ENCODE measurements at places on chromosomes 6 and 20.

DNA sequence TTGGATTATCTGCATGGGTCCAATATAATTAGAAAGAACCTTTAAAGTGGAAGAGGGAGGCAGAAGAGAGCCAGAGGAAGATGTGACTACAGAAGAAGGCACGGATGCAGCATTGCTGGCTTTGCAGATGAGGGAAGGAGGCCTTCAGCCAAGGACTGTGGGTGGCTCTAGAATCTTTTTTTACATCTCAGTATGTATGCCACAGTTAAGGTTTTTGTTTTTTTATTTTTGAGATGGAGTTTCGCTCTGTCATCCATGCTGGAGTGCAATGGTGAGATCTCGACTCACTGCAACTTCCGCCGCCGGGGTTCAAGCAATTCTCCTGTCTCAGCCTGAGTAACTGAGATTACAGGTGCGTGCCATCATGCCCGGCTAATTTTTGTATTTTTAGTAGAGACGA lies 49.3 kb downstream of the MCM8 start:
- DNase-seq, result no peak

- no peak for DNase-seq
Observed at GRCh38 chr20:39849664-39850063, 839.4 kb downstream of the MAFB start.

DNA sequence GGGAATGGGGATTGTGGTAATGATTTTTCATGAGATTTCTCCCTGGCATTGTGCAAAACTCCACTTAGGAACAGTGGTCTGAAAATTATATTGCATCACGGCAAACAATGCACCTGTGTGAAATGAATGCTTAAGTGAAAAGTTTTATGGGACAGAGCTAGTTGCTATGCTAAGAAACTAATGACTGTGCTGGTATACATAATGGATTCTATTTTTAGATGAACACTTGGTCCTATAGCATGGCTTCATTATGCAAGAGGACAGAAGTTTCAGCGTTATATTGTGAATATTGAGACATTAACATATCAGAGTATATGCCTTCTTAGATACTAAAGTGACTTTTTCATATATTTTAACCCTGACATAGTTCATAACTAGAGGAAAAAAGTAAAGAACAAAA lies 30.5 kb downstream of the PLCB1 start:
- DNase-seq, result no peak

GRCh38 chr6:142155895-142156757 lies 9.1 kb downstream of the VTA1 start:
- DNase-seq, result no peak

GRCh38 chr6:147910281-147910680 lies 401.8 kb downstream of the SAMD5 start:
- no peak for DNase-seq

GRCh38 chr6:118724211-118724610 lies 72.8 kb upstream of the CEP85L start:
- DNase-seq, result no peak

- DNase-seq, result no peak
Observed at GRCh38 chr20:63533871-63534393, 3.2 kb downstream of the PTK6 start.

GRCh38 chr20:36548704-36549627 lies 7.6 kb downstream of the MYL9 start:
- no peak for DNase-seq

DNA sequence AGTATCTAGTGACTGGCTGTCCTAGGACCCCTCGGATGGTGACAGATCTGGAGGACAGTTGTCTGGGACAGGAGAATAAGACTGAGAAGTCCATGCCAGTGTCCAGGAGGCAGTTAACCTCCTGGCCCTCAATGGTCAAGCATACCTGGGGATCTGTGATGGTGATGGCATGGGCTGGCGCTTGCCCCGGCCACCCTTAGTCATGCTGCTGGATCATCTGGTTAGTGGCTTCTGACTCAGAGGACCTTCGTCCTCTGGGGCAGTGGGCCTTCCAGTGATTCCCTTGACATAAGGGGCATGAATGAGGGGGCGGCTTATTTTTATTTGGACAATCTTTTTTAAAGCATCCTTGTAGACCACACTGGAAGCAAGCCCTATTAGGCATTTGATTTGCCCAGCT lies 24.0 kb upstream of the SF3B5 start:
- DNase-seq, result no peak

DNA sequence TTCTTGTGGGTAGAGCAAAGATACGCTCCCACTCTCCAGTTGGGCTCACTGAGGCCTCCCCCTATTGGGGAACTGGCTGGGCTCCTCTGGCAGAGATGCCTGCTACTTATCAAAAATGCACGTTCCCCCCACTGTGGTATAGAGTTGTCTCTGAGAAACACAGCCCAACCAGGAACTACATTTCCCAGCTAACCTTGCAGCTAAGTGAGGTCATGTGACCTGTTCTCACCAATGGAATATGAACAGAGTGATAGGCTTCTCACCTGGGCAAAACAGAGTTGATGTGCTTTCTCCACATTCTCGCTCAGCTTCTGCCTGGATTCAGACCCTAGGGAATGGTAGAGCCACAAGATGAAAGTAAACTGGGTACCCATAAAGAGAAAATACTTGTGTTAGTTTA lies 49.1 kb upstream of the PTPRT start:
- DNase-seq, result no peak

GRCh38 chr6:52731719-52732118 lies 31.6 kb downstream of the GSTA2 start:
- DNase-seq, result no peak

DNA sequence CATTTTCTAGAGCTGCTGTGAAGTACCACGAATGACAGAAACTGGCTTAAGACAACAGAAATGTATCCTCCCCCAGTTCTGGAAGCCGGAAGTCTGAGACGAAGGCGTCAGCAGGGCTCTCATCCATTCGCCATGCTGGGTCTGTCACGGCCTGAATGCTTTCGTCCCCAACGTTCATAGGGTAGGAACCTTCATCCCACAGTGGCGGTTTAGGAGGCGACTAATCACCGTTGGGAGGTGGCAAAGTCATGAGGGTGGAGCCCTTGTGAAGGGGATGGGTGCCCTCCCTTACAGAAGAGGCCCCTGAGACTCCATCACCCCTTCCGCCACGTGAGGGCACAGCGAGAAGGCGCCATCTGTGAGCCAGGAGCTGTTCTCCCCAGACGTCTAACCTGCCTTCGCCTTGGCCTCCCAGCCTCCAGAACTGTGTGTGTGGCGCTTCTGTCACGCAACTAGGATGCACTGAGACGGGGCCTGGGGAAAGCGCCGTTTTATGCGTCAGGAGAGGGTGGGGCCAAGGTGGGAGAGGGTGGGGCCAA lies 250.3 kb downstream of the TTLL2 start:
- DNase-seq, result no peak

DNA sequence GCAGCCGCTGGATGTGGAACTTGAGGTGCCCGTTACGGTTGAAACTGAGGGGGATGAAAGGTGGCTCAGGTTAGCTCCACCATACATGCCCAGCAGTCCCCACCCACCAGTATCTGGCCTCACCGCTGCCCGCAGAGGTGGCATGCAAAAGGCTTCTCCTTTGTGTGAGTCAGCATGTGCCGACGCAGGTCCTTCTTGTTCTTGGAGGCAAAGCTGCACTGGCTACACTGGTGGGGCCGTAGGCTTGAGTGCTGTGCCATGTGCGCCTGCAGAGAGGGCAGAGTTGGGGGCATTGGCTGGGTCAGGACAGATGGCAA lies 15.8 kb downstream of the PCIF1 start:
- DNase-seq, result no peak

DNA sequence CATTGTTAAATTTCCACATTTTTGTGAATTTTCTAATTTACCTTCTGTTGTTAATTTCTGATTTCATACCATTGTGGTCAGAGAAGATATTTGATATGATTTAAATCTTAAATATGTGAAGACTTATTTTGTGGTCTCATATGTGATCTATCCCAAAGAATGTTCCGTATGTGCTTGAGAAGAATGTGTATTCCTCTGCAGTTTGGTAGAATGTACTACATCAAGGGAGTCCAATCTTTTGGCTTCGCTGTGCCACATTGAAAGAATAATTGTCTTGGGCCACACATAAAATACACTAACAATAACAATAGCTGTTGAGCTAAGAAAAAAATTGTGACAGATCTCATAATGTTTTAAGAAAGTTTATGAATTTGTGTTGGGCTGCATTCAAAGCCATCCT lies 176.2 kb upstream of the PRND start:
- no peak for DNase-seq

DNA sequence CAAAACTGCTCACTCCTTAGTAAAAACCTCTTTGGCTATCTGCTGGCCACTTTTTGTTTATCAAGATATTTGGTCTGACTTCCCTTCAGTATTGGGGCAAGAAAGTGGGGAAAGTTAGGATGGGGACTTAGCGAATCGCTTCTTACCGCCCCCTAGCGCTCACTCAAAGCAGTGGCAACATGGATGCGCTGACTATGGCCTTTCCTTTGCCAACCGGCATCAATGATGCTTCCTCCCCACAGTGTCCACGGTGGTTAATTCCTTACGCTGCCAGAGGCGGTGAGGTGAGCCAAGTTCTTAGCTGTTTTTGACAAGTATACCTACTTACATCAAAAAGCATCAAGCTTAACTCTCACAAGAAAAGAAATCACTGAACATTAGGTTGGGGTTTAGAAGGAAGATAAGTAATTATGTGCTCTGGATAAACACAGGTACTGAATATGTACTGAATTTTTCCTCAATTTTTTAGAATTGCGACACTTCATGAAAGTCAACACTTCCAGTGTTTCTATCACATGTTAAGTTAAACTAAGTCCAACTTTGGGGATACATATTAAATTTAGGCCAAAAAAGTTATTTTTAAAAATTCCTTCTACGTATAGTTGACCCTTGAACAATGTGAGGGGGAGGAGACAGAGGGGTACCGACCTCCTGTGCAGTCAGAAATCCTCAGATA lies 86.7 kb downstream of the GMDS start:
- no peak for DNase-seq

DNA sequence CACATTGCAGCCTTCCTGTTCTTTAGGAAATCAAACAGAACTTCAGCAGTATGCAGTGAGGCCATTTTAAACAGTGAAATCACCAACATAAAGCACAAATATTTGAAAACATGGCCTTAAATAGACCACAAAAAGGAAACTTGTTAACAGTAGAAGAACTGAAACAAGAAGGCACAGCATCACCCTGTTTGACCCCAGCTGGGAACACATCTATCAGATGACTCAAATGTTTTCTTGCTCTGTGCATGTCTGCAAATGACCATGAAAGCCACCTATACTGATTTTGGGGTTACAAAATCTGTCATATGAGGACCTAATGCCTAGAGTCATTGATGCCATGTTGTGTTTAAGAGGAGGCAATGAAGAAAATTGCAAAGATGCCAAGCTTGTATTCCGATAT lies 123.8 kb upstream of the ADGRF1 start:
- no peak for DNase-seq

DNA sequence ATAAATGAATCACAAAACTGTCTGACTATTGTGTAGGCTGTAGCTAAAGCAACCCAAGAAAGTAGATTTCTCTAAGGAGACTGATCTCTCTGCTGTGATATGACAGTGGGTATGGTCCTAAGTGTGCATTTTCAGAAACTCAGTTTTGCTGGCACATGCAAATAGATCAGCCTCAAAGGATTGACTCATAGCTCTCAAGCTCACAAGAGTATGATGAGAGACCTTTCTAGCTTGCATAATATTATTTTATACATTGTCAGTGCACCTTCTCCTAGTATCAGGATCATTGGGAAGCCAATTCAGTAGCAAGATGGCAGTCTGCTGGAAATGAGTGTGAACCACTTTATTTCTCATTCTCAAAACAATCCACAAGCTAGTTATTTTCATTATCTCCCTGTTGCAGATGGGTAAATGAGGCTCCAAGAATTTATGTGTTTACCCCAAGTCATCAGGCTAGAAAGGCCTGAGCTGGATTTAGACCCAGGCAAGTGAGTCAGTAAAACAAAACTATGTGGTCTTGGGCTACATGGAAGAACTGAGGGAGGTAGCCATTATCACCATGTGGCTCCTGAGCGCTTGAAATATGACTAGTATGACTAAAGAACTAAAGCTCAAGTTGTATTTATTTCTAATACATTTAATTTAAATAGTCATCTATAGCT lies 27.9 kb upstream of the PLCB4 start:
- DNase-seq, result no peak

- no peak for DNase-seq
Observed at GRCh38 chr20:19277381-19277780, 64.9 kb downstream of the SLC24A3 start.

GRCh38 chr6:33380272-33380981 lies 11.2 kb upstream of the KIFC1 start:
- no peak for DNase-seq

DNA sequence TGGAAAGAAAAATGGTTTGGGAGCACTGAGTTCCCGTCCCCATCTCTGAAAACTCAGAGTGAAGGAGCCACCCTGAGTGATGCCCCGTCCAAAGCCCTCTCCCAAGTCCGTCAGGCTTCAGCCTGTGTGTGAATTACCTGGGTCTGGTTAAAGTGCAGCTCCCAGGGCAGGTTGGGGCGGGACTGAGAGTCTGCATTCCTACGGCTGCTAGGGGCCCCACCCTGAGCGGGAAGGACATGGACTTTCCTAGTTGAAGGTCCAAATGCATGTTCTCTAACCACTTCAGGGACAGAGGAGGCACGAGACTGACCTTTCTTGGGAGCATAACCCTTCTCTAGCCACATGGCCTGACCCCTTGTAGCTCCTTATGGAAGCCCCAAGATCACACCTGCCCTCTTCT lies 97.2 kb downstream of the SYNDIG1 start:
- no peak for DNase-seq

GRCh38 chr6:125217369-125217768 lies 63.8 kb downstream of the TPD52L1 start:
- no peak for DNase-seq

- no peak for DNase-seq
Observed at GRCh38 chr6:165098165-165098564, 211.2 kb downstream of the C6orf118 start.
